ENCODE measurements at places on chromosomes 11 and 22.

DNA sequence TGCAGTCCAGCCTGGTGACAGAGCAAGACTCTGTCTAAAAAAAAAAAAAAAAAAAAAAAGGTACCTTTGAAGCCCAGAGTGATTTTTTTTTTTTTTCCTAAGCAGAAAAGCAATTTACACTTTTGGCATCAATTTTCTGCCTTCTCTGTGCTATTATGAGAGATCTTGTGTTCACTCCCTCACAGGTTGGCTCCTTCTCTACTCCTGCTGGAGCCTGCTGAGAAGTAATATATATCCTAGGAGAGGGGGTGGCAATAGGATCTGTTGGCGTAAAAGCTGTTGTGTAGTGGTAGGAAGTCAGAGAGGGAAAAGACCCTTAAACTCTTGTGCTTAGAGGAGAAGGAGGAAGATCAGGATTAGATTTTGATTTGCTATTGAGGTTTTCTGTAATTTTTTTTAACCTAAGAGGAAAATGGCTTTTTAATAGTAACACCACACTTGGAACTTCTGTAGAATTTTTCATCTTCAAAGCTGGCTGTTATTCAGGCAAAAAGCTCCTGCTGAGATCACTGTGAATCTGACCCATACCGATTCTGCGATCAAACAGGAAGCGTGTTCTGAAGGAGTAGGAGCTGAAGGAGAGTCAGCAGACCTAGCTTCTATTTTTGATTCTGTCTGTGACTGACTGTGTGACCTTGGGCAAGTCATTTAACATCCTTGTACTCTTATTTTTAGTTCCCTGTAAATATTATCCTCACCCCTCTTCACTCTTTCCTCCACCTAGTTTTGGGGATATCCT, 77.7 kb downstream of the TRIM44 start:
- DNase-seq = no peak

DNA sequence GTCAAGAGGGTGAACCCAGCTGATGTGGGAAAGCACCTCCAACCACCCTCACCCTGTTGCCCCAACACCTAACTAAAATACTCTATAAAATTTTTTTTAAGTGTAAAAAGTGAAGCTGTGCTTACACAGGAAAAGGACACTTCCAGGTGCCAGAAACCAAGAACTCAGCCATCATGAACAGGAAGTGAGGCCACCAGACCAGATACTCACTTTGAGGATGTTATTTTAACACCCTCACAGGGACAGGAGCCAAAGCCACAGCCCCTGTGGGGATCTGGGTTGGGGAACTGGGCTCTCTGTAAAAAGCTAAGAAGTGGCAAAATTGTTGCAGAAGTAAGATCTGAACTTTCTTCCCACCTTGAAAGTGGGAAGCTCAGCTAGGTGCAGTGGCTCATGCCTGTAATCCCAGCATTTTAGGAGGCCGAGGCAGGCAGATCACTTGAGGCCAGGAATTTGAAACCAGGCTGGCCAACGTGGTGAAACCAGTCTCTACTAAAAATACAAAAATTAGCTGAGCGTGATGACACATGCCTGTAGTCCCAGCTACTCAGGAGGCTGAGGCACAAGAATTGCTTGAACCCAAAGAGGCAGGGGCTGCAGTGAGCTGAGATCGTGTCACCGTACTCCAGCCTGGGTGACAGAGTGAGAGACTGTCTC, 3.8 kb downstream of the RSPH14 start:
- peak; percentile 59 for DNase-seq

DNA sequence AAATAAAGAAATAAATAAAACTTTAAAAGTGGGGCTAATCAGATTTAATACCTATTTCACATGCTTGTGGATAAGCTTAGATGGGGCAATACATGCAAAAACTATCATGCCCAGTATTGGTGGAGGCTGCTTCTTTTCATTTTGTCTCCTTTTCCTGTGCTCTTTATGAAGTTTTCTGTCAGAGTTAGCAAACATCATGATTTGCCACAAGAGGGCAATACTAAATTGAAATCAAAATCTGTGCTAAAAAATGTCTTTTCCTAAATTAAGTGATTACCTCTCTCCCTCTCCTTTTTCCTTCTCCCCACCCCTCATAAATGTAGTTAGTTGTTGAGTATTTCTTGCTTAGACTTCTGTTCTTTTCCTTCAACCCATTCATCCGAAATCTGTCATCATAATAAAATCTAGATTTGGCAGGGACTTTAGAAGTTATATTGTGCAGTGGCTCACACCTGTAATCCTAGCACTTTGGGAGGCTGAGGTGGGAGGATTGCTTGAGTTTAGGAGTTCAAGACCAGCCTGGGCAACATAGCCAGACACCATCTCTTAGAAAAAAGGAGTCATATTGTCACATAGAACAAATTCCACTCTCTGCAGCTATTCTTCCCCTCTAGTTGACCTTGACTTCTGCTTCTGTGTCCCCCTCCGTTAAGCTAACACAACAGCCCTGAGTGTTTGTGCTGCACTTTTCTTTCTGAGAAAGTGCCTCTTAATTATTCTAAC, 4.7 kb upstream of the ARHGAP42 start:
- DNase-seq = peak; percentile 44

- no peak for DNase-seq
These were observed 21.4 kb downstream of the UVRAG start for GRCh38 chr11:75836417-75836816.

- no peak for DNase-seq
These were observed 1.4 kb downstream of the MOV10L1 start for GRCh38 chr22:50091092-50091768.

- no peak for DNase-seq
These were observed 54.8 kb downstream of the MUC6 start for GRCh38 chr11:981764-982163.

- no peak for DNase-seq
These were observed 235.7 kb downstream of the DYNC2H1 start for GRCh38 chr11:103344886-103345285.

Data from hematopoietic multipotent progenitor cell treated with erythropoietin and hydrocortisone succinate and interleukin-3 and kit ligand, for 6 days (in vitro differentiated cells).